Stimulated activated CD4-positive, alpha-beta T cell treated with anti-CD3 and anti-CD28 coated beads, Interleukin-1b, Interleukin-23, amount 100 ng/mL, for 1 hour (primary cell): ENCODE measurements at places on chromosomes 4 and X.

DNA sequence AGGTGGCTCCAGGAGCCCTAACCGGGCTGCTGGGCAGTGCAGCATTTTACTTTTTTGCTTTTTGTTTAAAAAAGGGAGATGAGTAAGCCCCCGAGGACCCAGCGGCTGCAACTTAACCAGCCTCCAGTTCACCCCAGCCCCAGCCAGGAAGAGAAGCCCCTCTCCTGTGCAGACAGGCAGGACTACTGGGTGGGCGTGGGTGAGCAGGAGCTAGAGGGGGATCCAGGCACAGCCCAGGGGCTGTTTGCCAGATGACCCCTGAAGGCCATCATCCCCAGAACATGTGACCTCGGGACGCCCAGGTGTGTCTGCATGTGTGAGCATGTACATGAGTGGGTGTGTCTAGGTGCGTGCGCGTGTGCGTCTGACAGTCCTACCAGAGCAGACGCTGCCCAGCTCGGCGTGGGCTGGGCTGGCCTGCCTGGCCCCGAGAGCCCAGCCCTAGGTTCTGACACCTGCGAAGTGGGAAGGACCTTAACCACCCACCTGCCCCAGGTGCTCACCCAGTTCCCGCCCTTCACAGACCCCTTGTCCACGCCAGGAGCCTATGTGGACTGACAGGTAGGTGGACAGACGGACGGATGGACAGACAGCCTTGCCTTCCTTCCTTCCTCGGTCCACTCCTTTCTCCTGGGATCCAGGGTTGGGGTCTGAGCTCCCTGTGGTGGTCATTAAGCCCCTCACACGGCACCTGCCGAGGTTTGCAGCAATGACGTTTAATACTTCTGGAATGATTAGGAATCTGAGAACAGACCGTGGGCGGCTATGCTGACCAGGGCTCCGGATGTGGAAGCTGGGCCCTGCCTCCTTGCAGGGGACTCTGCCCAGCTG is 7.8 kb upstream of the HAUS3 start:
- no peak for DNase-seq

DNA sequence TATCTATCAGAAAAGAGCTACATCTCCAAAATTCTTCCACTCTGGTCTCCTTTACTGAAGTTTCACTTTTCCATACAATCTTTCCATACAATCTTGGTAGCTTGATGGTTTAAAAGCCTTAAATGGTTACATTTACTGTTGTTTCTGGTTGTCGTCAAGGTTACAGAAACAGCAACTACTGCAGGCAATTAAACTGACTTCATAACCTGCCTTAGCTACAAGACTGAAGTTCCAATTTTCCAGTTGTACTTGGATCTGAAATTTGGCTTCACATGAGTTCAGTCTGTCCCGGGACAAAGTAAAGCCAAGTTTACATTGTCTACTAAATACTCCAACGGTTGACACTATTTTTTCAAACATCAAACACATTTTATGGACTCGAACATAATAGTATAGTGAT is 326.4 kb downstream of the ANKRD50 start:
- no peak for DNase-seq

GRCh38 chrX:45077748-45078424 is 122.8 kb downstream of the DIPK2B start:
- no peak for DNase-seq

- no peak for DNase-seq
Observed at GRCh38 chrX:41906515-41907187, 16.7 kb downstream of the CASK start.

DNA sequence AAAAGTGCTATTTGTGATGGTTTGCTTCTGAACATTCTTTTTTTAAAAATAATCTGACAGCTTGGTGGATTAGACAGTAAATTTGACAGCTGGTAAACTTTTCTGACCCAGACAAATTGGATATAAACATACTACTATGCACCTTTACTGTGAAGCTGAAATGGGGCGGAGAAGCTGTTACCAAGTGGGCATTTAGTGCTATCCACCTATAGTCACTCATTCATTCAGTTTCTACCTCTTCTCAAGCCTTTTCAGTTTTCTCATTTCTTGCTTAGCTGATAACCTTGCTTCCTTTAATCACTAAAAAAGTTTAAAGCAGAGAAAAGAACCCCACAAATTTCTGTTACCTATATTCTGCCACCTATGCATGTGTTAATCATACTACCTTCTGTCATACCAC is 5.2 kb downstream of the RPS3A start:
- no peak for DNase-seq

GRCh38 chr4:147101678-147102077 is 156.0 kb upstream of the TTC29 start:
- no peak for DNase-seq
